ENCODE measurements at places on chromosomes 2 and 18.
A peak's percentile ranks its signal among the peaks of the same experiment; 100 is the strongest.

DNA sequence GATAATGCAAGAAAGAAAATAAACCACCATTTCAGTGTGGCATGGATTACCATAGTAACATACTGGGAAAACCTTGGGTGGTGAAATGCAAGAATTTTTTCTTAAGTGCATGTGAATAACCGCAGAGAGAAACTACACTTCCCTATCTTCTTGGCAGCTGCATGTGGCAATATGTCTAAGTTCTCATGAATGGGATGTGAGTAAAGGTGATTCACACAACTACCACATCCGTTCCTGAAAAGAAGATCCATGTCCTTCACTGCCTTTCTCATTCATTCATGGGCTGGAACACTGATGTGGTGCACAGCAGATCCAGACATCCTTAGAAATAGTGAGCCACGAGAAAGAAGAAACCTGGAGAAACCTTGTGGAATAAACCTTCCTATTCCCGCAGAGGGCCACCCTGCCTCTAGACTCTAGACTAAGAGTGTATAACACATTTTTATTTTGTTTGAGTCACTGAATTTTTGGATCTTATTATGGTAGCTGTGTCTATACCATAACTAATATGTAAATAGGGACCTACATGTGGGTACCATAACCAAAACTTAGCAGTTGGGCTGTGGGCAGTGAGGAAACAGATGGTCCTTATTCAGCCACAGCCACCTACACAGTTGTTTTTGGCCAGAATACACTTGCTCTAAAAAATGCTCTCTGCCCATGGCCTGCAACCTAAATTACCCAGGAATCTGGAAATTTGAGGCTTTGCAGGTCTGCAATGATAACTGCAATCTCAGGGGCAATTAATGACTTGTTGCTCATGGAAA, 573.3 kb downstream of the LRP1B start:
- DNase-seq, result no peak

GRCh38 chr18:50961974-50962373, 5.9 kb upstream of the ELAC1 start:
- no peak for DNase-seq

DNA sequence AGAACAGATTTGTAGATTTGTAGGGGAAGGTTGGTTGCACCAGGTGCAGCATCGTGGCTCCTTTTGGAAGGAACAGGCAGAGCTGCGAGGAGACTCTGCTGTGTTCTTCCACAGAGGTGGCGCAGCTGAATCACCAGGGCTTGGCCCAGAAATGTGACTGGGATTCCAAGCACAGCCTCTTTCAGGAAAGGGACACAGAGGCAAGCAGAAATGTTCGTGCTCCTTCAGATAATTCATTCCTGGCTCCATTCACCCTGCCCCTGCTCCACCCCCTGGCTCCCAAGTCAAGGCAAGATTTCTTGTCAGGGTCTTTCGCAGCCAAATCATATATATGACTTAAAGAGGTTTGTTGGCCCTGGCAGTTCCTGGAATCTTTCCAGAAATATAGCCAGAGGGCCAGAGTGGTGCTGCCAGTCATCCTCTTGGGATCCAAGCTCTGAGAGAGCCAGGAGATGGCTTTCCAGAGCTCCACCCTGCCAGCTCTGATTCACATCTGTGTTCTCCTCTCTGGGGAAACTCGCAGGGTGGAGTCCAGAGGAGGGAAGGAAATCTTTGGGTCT, 203.9 kb upstream of the TANK start:
- DNase-seq, result no peak

- no peak for DNase-seq
Observed at GRCh38 chr2:73969356-73969755, 15.4 kb upstream of the TET3 start.

DNA sequence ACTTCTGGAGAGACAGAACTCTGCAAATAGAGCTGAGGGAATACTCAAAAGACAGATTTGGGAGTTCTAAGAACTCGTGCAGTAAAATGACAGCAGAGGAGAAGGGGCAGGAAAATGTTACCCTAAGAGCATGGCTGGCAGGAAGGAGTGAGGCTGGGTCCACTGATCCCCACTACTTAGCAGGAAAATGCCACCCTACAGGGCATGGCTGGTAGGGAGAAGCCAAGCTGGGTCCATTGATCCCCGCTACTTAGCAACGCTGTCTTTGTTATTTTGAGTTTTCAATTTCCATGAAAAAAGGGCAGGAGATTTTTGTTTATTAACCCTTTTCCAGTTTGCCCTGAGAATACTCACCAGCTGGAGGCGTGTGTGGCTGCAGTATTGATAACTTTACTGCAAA, 100.3 kb upstream of the TMEM200C start:
- DNase-seq, result no peak

DNA sequence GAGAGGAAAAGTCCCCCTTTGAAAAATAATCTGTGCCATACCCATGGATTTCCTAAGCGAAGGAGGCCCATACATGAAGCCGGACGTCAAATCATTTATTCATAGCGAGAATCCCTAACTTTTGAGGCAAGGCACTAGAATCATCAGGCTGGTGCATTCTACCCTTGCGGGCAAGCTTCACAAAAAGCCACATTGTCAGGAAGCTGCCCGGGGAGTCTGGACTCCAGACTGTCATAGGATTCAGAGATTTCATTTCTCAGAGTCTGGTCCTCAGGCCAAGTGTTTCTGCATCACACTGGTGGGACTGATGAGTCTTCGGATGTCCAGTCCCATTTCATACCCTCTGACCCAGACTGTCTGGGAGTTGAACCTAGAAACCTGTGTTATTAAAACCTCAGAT, 8.9 kb downstream of the SLC9A4 start:
- DNase-seq, result no peak

GRCh38 chr2:133888621-133889219, 320.5 kb upstream of the NCKAP5 start:
- no peak for DNase-seq

- DNase-seq, result no peak
Observed at GRCh38 chr2:11768946-11769345, 22.5 kb downstream of the LPIN1 start.

DNA sequence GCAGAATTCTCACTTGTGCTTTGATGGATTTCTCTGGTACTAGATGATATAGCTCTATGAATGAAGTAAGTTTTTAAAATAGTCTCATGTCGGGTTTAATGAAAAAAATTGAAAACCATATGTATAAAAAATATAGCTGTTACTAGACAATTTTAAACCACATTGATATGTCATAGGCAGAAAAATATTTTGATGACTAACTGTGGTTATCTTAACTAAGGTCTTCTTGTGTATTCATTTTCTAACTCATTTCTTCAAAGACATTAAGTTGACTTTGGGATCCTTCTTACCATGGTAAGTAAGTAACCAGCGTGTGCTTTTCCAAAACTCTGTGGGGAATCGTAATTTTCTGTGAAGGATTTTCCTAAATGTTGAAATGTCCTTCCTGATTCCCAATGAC, 160.9 kb upstream of the COL3A1 start:
- DNase-seq, result no peak

DNA sequence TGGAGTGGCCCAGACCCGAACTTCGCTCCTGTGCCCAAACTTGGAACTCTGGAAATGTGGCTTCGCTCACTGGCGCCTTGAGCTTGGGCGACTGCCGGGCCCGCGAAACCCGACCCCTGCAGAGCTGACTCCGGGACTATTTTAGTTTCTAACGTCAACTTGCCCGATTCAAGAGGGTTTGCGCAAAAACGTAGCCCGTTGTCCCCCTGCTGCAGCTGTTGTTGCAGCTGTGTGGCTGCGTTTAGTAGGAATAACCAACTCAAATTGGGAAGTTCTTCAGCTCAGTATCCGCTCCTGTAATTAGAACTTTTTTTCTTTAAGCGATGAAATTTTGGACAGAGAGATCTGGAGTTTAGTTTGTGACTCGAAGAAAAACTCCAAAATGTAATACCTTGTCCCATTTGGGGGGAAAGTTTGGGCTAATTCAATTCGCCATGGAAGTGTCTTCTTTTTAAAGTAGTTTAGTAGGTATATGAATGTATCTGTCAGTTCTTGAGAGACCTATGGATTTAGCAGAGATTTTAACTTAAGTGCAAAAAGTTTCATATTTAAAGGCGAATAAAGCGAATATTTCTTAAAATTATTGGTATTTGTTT, 559 bp downstream of the MYL12A start:
- DNase-seq, result no peak

- no peak for DNase-seq
Observed at GRCh38 chr2:105674401-105674800, 70.3 kb upstream of the NCK2 start.

DNA sequence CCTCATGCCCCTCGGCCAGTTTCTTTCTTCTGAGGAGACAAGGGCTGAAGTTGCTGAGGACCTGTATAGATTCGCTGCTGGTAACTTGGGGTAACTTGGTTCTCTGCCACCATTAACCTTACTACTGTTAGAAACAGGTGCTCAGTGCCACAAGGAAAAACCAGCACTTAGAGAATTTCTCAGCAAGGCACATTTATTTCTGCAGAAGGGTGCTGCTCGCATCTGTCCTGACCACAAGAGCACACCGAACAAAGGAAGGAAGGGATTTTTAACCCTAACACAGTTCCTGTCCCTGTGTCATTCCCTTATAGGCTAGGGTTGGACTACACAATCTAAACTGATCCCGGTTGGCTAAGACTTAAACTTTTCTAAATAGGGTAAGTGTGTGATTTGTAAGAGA, 154.1 kb downstream of the SOCS6 start:
- DNase-seq, result no peak

DNA sequence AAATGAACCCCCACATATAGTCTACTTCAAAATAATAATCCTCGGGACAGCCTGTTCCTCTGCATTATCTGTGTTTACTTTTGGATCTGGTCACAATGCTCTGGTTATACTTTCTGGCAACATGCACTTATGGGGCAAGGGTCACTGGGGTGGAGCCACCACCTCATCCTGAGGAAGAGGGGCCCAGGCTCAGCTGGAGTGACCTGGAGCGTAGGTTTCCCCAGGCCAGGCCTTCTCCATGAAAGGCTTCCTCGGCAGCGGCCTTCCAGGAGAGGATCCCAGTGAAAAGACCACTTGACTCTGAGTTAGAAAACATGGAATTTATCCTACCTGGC, 237.4 kb downstream of the SETBP1 start:
- DNase-seq, result no peak

DNA sequence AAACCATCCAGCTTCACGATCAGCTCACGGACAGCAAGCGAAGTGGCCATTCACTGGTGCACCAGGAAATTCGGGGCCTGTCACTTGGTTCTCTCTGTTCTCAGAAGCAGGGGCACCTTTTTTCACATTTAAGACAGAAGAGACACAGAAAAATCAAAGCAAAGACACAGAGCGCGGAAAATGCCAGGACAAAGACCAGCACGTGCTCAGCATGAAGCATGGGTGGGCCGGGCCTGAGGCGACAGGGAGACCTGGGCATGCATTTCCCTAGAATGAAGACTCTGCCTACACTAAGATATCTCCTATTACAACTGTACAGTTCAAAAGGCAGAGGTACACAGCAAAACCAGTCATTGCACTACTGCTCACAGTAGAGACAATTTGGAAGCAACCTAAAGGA, 117.4 kb upstream of the ID2 start:
- no peak for DNase-seq

GRCh38 chr2:66839551-66840320, 404.8 kb downstream of the MEIS1 start:
- no peak for DNase-seq

DNA sequence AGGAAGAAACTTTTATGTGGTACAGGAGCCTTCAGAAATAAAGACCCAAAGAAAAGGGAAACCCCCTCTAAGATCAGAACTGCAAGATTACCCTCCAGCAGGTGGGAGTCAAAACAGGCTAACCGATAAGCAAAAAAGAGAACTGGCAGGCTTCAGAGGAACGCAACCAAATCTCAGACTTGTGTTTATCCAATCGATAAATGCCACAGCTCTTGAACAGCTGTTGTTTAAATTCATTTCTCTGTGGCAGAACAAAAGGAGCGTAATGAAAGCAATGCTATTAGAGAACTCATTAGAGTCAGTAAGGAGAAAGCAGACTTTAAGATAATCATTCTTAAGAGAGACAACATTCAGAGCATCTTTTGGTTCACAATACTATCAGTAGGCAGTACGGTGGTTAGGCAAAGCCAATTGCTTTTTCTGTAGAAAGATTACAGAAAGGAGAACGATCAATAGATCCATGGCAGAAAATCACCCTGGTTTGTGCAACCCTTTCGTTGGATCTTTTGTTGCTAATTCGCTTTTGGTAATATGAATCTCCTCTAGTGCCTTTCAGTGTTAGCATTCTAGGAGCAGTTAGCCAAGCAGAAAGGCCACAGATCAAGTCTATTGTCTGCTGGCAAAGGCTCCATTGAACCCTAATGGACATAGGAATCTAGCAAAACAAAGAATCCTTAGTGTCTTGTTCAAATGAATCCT, 476.4 kb upstream of the CHST9 start:
- DNase-seq, result peak; percentile 14

- no peak for DNase-seq
Observed at GRCh38 chr2:74927621-74928020, 30.8 kb upstream of the POLE4 start.

GRCh38 chr18:75271952-75272351, 61.4 kb downstream of the TSHZ1 start:
- DNase-seq, result no peak

DNA sequence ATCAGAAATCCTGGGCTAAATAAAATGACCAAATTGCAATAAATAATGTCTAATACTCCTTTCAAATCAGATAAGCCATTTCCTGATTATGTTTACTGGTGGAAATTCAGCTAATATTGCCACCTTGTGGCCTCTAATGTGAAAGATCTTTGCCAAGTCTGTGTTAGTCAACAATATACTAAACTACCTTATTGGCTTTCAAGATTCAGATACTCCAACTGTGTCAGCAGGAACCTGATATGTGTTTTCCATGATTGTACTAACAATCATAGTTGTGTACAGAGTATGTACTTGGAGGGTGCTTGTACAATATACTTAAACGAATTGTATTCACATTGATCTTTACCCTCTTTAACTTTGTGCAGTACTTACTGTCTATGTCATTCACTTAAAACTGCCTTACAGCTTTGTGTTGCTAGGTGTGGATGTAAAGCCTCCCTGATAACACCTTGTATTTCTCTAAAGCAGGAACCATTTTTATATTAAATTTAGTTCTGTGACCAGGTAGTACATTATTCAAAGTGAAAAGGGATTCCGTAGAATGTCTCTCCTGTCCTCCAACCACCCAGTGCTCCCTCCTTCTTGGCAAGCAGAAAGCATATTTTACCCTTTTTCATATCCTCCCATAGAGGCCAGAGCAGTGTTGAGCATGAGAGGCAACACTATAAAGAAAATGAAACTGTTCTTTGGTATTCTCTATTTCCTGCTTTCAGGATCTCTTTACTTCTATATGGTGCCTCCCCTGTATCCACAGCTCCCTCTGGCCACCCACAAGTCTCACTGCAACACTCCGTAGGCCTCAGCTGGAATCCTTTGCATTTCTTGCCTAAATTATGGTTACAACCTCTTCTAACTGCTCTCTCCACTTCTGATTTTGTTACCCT, 75.2 kb upstream of the C2orf15 start:
- no peak for DNase-seq

- no peak for DNase-seq
Observed at GRCh38 chr2:208311954-208312353, 45.9 kb downstream of the PIKFYVE start.
